ENCODE measurements at places on chromosomes 4 and X.

DNA sequence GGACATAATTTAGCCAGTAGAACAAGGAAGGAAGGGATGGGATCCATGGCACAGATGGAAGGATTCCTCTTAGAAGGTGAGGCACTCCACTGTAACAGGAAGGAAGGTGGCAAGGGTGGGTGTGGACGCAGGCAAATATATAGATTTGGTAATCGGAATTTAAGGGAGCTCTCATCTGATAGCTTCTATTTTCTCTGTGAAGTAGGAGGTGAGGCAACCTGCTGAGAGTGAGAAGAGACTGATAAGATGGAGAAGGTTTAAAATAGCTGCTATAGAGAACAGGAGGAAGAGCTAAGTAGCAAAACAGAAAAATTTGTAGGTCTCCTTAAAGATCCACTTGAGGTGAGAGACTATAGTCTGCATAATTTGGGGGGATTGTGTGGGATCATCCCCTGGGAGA is 61.8 kb upstream of the BRS3 start:
- DNase-seq, result no peak

GRCh38 chrX:143615851-143616250 is 20.1 kb downstream of the SLITRK4 start:
- DNase-seq, result no peak

DNA sequence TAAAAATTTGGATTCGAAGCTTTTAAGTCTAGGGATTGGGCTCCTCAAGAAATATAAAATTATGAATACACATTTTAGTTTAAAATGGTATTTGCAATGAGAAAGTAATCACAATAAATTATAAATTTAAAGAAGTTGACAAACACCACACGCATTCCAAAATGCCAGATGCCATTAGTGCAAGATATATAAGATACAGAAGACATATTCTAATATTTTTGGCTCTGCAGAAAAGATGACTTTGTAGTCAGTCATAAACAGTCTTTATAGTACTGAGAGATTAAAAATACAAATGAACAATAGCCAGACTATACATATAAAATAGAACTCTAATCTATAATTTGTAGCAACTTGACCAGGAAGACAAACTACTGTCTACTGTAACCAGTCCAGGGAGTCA is 309.0 kb upstream of the PABPC4L start:
- DNase-seq, result no peak

GRCh38 chr4:24927049-24927448 is 14.2 kb upstream of the CCDC149 start:
- DNase-seq, result no peak

DNA sequence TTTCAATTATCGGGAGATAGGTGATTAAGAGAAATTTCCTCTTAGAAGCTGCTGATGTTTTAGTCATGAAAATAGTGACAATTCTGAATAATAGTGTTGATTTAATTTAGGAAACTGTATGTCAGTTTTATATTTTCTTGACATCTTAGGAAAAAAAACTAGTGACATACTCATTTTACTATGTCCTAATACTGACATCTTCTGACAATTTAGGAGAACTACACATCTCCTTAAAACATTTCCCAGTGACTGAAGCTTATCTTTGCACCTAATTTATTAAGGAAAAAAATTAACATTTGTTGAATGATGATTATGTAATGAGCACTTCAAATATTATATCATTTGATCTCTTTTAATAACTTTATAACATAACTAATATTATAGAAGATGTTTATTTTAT is 42.0 kb upstream of the RBMXL3 start:
- no peak for DNase-seq

DNA sequence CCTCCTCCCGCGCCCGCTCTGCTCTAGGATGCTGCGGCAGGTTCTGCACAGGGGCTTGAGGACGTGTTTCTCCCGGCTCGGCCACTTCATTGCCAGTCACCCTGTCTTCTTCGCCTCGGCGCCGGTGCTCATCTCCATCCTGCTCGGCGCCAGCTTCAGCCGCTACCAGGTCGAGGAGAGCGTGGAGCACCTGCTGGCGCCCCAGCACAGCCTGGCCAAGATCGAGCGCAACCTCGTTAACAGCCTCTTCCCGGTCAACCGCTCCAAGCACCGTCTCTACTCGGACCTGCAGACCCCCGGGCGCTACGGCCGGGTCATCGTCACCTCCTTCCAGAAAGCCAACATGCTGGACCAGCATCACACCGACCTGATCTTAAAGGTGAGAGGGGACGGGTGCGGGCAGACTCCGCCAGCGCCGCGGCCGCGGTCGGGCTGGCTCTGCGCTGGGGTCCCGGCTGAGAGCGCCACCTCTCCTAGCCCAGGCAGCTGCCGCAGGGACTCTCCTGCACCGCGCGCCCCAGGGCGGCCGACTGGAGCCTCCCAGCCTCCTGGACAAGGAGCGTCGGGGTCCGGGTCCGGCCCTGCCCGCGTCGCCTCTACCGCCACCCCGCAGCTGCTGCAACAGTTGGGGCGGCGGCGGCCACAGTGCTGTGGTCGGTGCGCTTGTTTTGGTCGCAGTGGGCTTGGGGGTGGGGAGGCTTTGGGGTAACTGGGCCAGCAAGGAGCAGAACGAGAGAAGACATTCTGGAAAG is at the start of gene PTCHD1:
PTCHD1 (plus strand) TSS at position 2 of the 752 bp plus-strand sequence; CDS start at position 29, 27 bp downstream.
- peak; percentile 44 for DNase-seq

GRCh38 chr4:6621556-6621927 is 18.9 kb upstream of the MRFAP1 start:
- no peak for DNase-seq

DNA sequence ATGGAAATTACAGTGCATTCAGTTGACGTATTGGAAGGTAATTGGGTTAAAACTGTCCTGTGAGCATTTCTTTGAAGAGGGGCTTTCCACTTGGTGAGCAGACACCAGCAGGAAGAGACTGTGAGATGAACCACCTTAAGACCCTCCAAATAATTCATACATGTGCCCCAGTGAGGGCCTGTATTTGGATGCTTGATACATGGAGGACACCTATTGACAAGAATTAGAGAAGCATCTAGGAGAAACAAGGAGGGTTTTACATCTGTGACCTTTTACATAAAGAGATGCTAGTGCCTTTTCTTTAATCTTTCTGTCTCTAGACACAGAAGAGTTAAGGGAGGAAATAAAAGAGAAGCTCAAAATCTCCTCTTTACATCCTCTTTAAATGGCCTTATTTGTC is 1115.3 kb upstream of the IGFBP7 start:
- DNase-seq, result no peak

- no peak for DNase-seq
Measured at GRCh38 chrX:34879346-34879745, 63.2 kb upstream of the FAM47B start.

GRCh38 chrX:7680181-7680580 is 162.8 kb upstream of the VCX start:
- DNase-seq, result no peak

- DNase-seq, result no peak
Measured at GRCh38 chr4:155679343-155679742, 12.7 kb downstream of the GUCY1A1 start.

- no peak for DNase-seq
Measured at GRCh38 chr4:85953651-85954018, 406.2 kb downstream of the MAPK10 start.

- no peak for DNase-seq
Measured at GRCh38 chr4:53608242-53608641, 17.0 kb upstream of the LNX1 start.

GRCh38 chrX:13816643-13817627 is at the start of gene GPM6B:
Gene GPM6B, minus strand, starts transcription at chrX:13817093. Its CDS starts 189 bp downstream, at chrX:13816904.
- DNase-seq, result peak; percentile 16

DNA sequence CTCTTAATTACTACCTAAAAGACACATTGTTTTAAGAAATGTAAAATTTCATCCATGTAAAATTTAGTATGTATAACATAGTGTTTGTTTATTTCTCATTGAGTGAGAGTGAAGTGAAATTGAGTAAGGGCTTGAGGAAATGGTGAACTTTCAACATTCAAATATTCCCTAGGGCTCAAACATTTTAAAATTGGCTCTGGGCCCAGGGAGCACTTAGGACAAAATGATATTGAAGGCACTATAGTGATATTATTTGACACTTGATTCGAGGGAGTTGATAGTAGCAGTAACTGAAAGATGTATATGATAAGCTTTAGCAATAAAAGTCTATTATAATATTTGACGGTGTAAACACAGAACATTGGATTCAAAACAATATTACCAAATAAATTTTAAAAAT is 1244.0 kb upstream of the TENM3 start:
- no peak for DNase-seq

GRCh38 chr4:147219145-147219544 is 261.8 kb upstream of the EDNRA start:
- no peak for DNase-seq

DNA sequence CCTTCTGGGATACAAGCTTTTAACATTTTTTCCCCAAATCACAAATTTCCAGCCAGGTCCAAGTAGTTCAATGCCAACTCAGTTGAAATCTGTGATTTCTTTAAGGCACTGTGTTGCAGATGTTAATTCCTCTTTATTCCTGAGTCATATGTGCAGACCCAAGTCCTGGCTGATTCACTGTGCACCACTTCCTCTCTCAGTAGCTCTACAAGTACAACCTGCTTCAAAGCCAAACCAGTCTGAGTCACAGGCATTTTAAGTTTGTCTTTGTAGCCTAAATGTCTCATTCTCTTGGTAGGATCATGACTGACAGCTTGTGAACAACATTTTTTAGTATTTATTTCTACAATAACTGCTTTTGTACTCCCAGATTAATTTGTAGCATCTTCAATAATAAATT is 165.6 kb upstream of the S100G start:
- DNase-seq, result no peak

DNA sequence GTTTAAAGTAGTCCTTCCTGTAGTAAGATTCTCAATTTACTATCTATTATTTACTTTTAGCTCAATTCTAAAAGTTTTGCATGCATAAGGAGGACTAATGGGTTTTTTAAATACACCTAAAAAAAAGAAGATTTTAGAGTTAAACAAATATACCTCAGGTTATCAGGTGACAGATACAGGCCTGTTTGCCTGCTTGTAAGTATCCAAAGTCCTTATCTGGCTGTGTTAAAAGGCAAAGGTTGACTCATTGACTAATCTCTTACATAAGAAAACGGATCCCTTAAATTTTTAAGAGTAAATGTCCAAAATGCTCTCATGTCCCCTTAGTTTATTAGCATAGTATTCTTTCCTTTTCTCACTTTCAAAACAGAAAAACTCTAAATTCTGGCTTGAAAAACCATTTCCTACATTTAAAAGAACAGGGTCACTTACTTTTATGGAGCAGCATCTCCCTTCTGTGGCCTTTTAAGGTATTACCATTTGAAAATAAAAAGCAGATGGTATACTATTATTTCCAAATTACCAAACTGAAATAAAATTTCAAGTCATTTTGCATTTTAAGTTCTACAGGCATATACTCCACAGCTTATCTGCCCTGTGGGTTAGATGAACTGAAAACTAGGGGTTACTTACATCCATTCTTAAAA is 4.5 kb downstream of the CBR4 start:
- DNase-seq, result no peak

DNA sequence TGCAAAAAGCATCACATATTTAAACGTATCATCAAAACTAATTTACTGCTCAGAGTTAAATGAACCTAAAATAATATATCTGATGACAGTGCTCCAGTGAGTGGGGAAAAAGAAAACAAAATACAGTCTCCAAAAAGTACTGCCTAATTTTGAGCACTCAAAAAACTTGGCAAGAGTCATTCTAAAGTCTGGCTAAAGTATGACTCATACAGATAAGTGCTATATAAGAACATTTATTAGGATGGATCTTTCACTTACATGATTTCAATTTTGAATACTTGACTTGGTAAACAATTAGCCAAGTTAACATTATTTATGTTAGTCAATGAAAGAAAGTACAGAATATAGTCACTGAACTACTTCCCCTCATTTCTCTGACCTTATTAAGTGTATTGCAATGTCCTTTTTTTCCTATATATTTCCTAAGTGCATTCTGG is 27.2 kb downstream of the FBXO8 start:
- no peak for DNase-seq

DNA sequence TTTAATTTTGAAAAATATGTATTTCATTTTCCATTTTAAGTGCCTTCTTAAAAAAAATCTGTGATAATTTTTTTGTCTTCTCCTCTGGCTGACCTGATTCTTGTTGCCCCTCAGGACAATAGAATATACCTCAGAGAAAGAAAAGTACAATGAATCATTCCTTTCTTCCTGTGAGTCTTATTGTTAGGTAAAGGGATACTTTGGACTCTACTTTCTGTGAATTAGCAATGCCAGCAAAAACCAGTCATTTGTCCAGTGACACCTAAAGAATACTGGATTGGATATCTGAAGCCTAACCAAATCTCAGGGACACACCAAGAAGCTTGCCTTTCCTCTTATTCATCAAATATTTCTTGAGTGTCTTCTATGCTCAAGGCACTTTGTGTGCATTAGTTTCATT is 102.1 kb downstream of the AREG start:
- DNase-seq, result no peak

GRCh38 chr4:169159624-169160171 is 111.1 kb downstream of the SH3RF1 start:
- no peak for DNase-seq

DNA sequence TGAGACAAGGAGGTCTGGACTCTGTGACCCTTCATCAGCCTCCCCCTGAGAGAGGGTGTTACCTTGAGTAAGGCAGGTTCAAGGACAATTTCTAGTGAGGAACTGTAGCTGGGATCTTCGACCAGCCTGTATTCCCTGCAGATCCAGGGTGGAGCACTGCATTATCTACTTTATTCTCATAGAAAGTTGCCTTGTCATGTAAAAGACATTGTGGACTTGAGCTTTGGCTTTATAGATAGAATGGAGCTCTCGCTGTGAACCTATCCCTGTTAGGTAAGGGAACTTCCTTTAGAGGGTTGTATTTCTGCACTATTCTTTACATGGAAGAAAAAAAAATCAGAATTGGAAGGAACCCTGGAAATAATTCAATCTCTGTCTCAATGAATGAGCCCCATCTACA is 91.4 kb downstream of the MAOA start:
- no peak for DNase-seq

DNA sequence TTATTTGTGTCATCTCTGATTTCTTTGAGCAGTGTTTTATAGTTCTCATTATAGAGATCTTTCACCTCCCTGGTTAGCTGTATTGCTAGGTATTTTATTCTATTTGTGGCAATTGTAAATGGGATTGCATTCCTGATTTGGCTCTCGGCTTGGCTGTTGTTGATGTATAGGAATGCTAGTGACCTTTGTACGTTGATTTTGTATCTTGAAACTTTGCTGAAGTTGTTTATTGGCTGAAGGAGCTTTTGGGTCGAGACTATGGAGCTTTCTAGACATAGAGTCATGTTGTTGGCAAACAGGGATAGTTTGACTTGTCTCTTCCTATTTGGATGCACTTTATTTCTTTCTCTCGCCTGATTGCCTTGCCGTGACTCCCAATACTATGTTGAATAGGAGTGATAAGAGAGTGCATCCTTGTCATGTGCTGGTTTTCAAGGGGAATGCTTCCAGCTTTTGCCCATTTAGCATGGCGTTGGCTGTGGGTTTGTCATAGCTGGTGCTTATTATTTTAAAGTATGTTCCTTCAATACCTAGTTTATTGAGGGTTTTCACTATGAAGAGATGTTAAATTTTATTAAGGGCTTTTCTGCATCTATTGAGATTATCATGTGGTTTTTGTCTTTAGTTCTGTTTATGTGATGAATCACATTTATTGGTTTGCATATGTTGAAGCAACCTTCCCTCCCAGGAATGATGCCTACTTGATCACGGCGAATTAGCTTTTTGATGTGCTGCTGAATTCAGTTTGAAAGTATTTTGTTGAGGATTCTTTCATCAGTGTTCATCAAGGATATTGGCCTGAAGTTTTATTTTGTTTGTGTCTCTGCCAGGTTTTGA is 72.7 kb upstream of the BOD1L1 start:
- no peak for DNase-seq
